A549 treated with Mapracorat at 1 μM for 4 hours (cell line): ENCODE measurements at places on chromosomes 1 and 21. TPM values are rescaled to one million over a fixed set of nuclear protein-coding genes. Genes with fewer than 3 reads are reported as not detected.

The C1orf167 gene
- not detected in 5 replicates for total RNA-seq

The COL11A1 gene
- total RNA-seq: 1.6 to 4.4 TPM (median 2.4 TPM) in 5 replicates

The A3GALT2 gene
- total RNA-seq: not detected in 5 replicates

The TCP10L gene
- 0.67 to 0.95 TPM (median 0.80 TPM) in 5 replicates for total RNA-seq

The ACTL8 gene
- total RNA-seq: 1.0 to 2.2 TPM (median 1.9 TPM) in 5 replicates

The HCRTR1 gene
- not detected in 5 replicates for total RNA-seq

The PLPPR5 gene
- not detected in 5 replicates for total RNA-seq

The NBPF6 gene
- 0.15 TPM in 1 of 5 replicates, not detected in the others for total RNA-seq

The OR2T35 gene
- not detected in 5 replicates for total RNA-seq

The NBPF4 gene
- 0.12 to 0.16 TPM (median 0.14 TPM) in 4 of 5 replicates, not detected in the other for total RNA-seq

The C1QTNF12 gene
- total RNA-seq: 0.80 to 2.0 TPM (median 1.6 TPM) in 5 replicates

The RWDD3 gene
- total RNA-seq: 8.6 to 11.1 TPM (median 9.0 TPM) in 5 replicates

The CATSPERE gene
- total RNA-seq: 0.06 to 0.08 TPM (median 0.07 TPM) in 3 of 5 replicates, not detected in the others

The OR2L13 gene
- not detected in 5 replicates for total RNA-seq

The THEMIS2 gene
- total RNA-seq: 0.56 to 1.2 TPM (median 0.79 TPM) in 5 replicates

The OR6K3 gene
- total RNA-seq: not detected in 5 replicates

The C4BPB gene
- total RNA-seq: 1.4 to 1.9 TPM (median 1.8 TPM) in 5 replicates

The SPRR1A gene
- total RNA-seq: not detected in 5 replicates

The IGSF3 gene
- total RNA-seq: 14.6 to 19.7 TPM (median 18.2 TPM) in 5 replicates

The SPRR2A gene
- total RNA-seq: not detected in 5 replicates

The CD1D gene
- total RNA-seq: 0.16 TPM in 1 of 5 replicates, not detected in the others

The ELAVL4 gene
- total RNA-seq: 0.07 TPM in 1 of 5 replicates, not detected in the others

The CYP4A22 gene
- not detected in 5 replicates for total RNA-seq

The RXFP4 gene
- total RNA-seq: not detected in 5 replicates

The C1orf94 gene
- total RNA-seq: not detected in 5 replicates

The RIMS3 gene
- 0.97 to 1.3 TPM (median 1.1 TPM) in 5 replicates for total RNA-seq

The HEYL gene
- 2.9 to 3.3 TPM (median 3.1 TPM) in 5 replicates for total RNA-seq

The FBXO2 gene
- 6.9 to 10.3 TPM (median 9.1 TPM) in 5 replicates for total RNA-seq

The CNR2 gene
- total RNA-seq: not detected in 5 replicates

The LEPR gene
- 1.8 to 3.0 TPM (median 2.4 TPM) in 5 replicates for total RNA-seq

The FCN3 gene
- not detected in 5 replicates for total RNA-seq

The PIGR gene
- not detected in 5 replicates for total RNA-seq

The OR2L8 gene
- not detected in 5 replicates for total RNA-seq

The TEDDM1 gene
- not detected in 5 replicates for total RNA-seq

The KIF21B gene
- total RNA-seq: 1.3 to 2.6 TPM (median 2.2 TPM) in 5 replicates

The TNFAIP8L2 gene
- not detected in 5 replicates for total RNA-seq

The OLIG1 gene
- not detected in 5 replicates for total RNA-seq
